ENCODE measurements at places on chromosomes 7 and 10. TPM values are rescaled to one million over a fixed set of nuclear protein-coding genes. Genes with fewer than 3 reads are reported as not detected.

- DNase-seq, result no peak
These were observed 271.4 kb downstream of the GALNT17 start for GRCh38 chr7:71403202-71403946.

Gene H2BK1
- not detected for total RNA-seq

- no peak for DNase-seq
These were observed 150.0 kb upstream of the PRR15 start for GRCh38 chr7:29413626-29414136.

DNA sequence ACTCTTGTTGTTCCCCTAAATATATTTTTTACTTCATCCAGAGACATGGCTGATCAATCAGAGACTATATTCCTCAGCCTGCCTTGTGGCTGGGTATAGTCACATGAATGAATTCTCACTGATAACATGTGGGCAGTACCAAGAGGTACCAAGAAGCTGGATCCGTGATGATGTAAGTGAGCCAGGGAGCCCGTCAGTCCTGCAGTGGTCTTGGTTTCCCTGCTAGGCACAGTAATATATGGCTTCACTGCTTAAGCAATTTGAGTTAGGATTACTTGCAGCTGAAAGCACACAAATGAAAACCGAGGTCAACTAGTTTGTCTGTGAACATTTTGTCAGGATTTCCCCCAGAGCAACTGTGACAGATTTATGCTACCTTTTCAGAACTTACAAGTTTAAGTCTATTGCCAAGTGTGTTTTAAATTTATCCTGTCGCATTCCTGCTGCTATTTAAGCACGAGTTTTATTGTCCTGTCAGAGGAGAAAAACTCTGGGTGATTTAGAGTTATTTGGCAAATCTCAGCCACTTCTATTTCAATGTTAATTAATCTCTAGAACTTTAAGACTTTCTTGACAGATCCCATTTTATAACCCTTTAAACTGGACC, 381.8 kb downstream of the PHF14 start:
- no peak for DNase-seq

DNA sequence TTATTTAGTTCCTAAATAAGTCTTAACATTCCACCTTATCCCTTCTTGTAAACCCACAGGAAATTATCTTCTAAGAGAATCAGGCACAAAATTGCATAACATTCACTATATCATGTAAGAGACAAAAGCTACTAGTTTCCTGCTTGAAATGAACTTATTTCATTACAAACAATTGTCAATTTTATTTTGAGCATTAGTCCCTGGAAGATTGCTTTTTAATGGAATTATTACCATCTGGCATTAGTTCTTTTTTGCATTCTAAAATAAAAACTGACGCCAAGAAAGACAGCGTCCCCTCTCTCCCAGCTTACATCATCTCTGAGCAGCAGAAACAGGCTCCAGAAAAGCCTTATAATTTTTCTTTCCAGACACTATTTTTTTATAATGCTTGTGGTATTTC, 121.8 kb downstream of the NOC3L start:
- no peak for DNase-seq

GRCh38 chr7:98470485-98471240, 69.8 kb upstream of the BAIAP2L1 start:
- no peak for DNase-seq
